ENCODE measurements at places on chromosomes 12 and 14.

GRCh38 chr12:130433834-130434233, 96.1 kb downstream of the PIWIL1 start:
- no peak for DNase-seq

DNA sequence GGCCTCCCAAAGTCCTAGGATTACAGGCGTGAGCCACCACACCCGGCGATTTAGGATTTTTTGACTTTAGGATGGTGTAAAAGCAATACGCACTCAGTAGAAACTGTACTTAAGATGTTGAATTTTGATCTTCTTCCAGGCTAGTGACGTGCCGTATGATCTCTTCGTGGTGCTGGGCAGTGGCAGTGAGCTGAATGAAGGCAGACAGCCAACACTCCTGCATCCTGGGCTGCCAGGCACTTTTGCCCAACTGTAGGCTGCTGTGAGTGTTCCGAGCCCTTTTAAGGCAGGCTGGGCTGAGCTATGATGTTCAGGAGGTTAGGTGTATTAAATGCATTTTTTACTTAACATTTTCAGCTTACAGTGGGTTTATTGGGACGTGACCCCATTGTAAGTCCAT, 21.3 kb downstream of the IL31 start:
- no peak for DNase-seq

GRCh38 chr14:65255583-65256461, 153.5 kb upstream of the MAX start:
- peak; percentile 77 for DNase-seq

- DNase-seq = no peak
These were observed 17.7 kb upstream of the MDM2 start for GRCh38 chr12:68790081-68790951.

- DNase-seq = no peak
These were observed 245.6 kb downstream of the SLC41A2 start for GRCh38 chr12:104712477-104712876.

- peak; percentile 67 for DNase-seq
These were observed 157.7 kb upstream of the AVPR1A start for GRCh38 chr12:63308671-63309070.

Data from kidney (tissue), 22 donors.